ENCODE measurements at places on chromosomes 16 and 17.
A peak's percentile ranks its signal among the peaks of the same experiment; 100 is the strongest.

- no peak for DNase-seq
Measured at GRCh38 chr16:19696328-19696727, 21.7 kb downstream of the KNOP1 start.

DNA sequence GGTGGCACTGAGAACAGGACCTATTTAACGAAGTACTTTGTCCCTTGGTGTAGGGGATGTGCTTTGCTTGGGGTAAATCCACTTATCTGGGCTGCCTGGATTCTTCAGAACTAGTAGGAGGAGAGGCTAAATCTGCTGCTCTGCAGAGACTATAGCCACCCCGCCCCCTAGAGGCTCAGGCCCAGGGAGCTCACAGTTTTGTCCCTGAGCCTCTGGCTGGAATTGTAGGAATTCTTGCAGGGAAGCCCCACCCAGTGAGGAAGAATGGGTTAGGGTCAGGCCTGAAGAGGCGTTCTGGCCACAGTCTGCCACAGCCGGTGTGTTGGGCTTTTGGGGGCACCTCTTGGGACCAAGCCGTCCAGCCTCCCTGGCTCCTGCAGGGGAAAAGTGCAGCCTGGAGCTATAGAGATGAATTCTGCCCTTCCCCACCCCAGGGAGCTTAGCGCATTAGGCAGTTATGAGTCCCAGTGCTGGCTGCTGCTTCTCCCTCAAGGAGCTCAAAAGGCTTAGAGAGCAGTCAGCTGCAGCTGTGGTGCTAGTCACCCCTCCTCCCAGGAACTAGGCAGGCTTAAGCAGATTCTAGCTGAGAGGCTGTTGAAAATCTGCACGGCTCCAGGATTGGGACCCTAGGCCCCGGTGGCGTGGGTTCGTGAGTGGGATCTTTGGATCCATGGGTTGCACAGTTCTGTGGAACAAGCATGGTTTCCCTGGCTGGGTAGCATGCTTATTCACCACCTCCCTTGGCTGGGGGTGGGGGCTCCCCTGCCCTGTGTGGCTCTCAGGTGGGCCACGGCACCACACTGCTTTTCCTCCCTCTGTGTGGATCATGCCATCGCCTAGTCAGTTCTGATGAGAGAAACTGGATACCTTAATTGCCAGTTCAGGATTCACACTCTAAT is 237.4 kb upstream of the TOM1L1 start:
- DNase-seq, result no peak

- no peak for DNase-seq
Measured at GRCh38 chr16:79843145-79843544, 242.6 kb upstream of the MAF start.

- DNase-seq, result no peak
Measured at GRCh38 chr16:64531401-64531800, 590.5 kb downstream of the CDH11 start.

DNA sequence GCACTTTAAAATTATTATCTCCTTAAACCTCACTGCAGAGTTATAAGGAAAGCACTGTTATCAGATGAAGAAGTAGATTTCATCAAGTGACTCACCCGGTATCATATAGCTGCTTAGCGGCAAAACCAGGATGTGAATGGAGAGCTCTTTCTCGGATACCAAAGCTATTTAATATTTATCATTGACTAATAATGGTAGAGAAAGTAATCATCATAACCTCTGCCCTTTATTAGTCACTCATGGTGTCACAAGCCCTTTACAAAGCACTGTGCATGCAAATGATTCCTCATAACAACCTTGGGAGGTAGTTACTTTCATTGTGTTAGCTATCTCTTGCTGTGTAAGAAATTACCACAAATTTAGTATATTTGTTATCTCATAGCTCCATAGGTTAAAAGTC is 592.9 kb downstream of the MAF start:
- no peak for DNase-seq

DNA sequence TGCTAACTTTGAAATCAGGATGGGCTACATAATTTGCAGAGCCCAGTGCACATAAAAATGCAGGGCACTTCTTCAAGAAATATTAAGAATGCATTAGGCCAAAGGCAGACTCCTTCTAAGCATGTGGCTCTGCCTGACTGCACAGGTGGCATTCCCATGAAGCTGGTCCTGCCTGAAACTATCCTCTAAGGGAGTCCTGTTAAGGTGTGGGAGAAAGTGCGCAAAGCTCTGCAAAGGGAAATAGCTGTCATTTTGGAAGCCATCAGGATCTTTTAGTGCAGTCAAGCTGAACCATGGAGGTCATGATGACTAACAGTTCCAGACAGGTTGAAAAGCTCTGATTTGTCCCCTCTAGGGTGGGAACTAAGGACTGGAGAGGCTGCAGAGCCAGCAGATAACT is 41.9 kb upstream of the CRHR1 start:
- no peak for DNase-seq

- DNase-seq, result no peak
Measured at GRCh38 chr16:77951788-77952187, 70.6 kb upstream of the CLEC3A start.

- no peak for DNase-seq
Measured at GRCh38 chr16:6804461-6804860, 528.2 kb upstream of the RBFOX1 start.

DNA sequence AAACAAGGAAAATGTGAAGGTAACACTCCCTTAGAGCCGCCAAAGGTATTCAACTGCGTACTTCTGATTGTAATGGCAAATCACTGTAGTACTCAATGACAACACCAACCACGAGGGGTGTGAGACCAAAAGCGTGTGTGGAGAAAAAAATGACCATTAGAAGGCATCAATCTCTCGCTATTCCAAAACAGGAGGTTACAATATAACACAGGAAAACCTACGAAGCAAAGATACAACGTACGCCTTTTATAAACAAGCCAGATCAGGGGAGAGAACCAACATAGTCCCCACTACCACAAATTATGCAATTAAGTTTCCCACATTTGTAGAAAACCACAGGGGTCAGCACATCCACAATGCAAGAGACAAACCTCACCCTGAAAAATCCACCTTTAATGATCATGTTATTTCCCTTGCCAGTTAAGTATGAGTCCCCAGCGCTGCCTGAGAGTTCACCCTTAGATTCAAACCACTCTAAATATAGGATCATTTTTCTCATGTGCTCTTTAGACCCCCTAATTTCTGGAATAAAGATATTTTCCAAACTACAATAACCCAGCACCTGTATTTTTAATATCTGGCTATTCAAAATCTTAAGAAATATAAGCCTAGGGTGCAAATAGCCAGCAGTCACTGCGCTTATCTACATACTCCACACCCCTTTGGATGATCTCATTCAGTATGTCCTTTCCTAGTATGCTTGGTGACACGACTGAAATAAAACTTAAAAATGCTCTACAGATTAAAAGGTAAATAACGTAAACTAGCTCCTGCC is 12.4 kb downstream of the TEX14 start:
- no peak for DNase-seq

DNA sequence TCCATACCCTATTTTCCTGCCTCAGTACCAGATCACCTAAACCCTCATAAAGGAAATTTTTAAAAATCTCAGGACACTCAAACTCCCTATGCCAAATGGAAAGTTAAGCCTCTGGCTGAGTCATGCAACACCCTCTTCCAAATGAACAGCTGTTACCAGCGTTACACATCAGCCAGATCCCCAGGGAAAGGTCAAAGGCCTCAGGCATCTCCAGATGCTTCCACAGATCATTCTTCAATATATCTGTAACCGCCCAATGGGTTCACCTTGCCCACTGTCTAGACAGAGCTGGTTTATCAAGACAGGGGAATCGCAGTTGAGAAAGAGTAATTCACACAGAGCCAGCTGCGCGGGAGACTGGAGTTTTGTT is 29.1 kb upstream of the SHCBP1 start:
- DNase-seq, result no peak

DNA sequence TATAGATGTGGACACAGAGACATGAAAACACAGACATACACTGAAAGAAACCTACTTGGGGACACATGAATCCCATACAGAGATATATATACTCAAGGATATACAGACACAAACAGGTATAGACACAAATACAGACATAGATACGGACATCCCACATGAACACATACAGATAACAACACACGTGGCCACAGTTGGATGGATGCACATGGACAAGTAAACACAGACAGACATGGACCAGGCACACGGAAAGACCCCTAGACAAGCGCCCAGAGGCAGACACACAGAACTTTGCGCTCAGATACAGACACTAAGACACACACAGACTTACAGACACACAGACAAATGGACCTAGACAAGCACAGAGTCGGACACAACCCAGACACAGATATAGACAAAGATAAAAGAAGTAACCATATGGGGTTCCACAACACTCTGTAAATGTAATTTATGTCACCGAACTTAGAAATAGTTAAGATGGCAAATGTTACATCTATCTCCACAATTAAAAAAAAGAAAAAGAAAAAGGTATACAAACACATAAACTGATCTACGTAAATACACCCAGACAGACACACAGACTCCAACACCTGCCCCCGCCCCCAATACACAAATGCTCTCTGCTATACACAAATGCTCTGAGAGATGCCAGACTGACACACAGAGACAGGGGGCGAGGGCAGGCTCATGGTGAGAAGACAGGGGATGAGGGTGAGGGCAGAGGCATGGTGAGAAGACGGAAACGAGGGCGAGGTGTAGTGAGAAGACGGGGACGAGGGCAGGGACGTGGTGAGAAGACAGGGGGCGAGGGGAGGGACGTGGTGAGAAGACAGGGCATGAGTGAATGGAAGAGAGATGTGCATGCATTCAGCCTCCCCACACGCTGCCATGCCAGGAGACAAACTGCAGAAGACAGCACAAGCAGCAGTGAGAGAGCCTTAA is 118.3 kb downstream of the SMG6 start:
- DNase-seq, result no peak

DNA sequence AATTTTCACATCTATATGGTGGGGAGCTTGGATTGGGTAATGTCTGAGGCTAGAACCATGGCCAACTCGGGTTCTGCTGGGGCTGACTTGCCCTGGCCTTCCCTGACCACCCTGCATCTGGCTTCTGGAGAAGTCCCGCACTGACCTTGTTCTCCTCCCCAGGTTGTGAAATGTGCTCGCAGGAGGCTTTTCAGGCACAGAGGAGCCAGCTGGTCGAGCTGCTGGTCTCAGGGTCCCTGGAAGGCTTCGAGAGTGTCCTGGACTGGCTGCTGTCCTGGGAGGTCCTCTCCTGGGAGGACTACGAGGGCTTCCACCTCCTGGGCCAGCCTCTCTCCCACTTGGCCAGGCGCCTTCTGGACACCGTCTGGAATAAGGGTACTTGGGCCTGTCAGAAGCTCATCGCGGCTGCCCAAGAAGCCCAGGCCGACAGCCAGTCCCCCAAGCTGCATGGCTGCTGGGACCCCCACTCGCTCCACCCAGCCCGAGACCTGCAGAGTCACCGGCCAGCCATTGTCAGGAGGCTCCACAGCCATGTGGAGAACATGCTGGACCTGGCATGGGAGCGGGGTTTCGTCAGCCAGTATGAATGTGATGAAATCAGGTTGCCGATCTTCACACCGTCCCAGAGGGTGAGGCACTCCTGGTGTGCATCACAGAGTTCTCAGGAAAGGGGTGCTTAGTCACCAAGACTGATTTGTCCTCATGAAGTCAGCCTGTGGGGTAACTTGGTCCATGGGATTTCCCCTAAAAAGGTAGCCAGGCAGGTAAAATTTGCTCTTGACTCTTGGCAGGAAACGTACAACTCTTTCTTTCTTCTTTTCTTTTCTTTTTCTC is 6.1 kb downstream of the NOD2 start:
- DNase-seq, result no peak

GRCh38 chr16:82093666-82094300 is 58.7 kb downstream of the HSD17B2 start:
- DNase-seq, result no peak

GRCh38 chr17:10046786-10047785 is 142.0 kb upstream of the RCVRN start:
- DNase-seq, result no peak

DNA sequence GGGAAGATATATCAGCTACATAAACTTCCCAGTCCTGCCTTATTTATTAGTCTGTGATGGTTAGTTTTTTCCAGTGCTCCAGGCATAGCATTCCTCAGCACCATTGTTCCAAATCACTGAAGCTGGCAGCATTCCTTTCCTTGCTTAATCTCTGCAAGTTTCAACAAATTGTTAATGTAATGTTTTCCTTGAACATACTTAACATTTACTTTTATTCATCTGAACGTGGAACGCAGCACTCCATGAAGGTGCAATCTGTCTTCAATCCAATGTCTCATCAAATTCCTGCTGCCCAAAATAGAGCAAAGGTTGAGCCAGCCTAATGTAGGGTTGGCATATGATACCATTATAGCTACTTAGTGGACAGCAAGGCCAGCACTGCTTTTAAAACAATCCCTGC is 441.1 kb upstream of the RBFOX1 start:
- no peak for DNase-seq

DNA sequence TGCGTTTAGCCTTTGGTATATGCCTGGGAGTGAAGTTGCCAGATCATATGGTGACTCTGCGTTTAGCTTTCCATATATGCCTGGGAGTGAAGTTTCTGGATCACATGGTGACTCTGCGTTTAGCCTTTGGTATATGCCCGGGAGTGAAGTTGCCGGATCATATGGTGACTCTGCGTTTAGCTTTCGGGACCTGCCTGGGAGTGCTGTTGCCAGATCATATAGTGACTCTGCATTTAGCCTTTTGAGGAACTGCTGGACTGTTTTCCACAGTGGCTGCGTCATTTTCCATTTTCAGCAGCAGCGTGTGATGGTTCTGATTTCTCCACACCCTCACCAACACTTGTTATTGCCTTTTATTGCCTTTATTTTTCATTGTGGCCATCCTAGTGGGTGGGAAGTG is 73.0 kb downstream of the OR1D5 start:
- DNase-seq, result no peak

GRCh38 chr16:83914091-83914710 is 15.3 kb downstream of the MLYCD start:
- no peak for DNase-seq

DNA sequence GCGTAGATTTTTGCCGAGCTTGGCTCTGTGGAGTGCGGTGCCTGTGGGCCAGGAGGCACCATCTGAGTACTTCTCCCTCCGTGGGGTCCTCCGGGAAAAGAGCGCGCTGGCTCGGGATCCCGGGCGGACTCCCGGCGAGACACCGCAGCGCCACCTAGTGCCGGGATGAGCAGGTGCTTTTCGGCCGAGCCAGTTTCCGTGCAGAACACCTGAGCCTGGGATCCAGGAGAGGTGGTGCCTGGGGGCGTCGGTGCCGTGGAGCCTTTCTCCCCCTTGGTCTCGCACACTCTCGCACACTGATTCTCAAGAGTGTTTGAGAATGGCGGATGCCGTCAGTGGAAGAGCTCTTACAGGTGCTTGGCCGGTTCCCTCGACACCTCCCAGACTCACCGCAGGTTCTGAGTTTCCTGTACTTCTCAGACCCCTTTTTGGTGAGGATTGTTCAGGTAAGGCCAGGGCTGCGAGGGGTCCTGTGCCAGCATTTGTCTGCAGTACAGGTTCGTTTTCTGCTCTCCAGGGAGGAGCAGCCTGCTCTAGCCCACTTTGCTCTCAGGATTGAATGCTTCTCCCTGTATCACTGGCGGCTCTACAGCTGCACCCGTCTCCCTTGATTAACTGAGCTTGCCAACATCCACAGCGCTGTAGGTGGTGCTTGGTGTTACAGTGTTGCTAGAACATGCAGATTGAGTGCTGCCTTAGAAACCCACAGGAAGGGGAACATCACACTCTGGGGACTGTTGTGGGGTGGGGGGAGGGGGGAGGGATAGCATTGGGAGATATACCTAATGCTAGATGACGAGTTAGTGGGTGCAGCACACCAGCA is 23.3 kb downstream of the TBCD start:
- DNase-seq, result peak; percentile 43

All from neuronal stem cell (in vitro differentiated cells).